Stimulated activated CD8-positive, alpha-beta memory T cell treated with anti-CD3 and anti-CD28 coated beads, Interleukin-2, amount 100 ng/mL, for 1 hour (primary cell): ENCODE measurements at places on chromosomes 5 and 9.

DNA sequence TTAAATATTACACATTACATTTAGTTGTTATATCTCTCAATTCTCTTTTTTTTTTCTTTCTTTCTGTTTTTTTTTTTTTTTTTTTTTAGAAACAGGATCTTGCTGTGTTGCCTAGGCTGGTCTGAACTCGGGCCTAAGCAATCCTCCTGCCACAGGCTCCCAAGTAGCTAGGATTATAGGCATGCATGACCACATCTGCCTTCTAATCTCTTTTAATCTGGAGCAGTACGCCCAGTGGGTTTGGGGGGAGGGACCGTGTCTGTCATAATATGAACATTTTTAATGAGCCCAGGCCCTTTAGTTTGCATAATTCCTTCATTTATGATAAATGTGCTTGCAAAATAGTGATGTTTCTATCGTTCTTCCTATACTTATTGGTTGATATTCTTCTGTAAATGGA, 10.3 kb downstream of the RHOBTB3 start:
- DNase-seq, result no peak

DNA sequence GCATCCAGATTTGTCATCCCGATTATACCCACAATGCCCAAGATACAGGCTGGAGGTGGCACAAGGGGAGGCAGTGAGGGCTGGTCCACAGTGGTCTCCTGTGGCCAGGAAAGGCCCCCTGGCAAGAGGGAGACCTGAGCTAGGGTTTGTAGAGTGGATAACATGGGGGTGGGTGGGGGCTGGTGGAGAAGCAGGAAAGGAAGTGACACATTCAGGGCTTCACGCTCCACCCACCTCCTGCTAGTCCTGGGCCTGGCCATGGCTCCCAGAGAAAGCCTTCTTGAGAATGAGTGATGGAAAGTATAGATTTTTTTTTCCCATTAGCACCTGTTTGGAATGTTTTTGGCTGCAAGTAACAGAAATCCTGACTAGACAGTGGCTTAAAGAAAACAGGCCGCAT, 81.3 kb downstream of the ANKRD33B start:
- DNase-seq, result no peak

GRCh38 chr5:66743344-66743743, 147.2 kb downstream of the MAST4 start:
- DNase-seq, result no peak

GRCh38 chr5:78004559-78004958, 228.4 kb upstream of the TBCA start:
- no peak for DNase-seq

DNA sequence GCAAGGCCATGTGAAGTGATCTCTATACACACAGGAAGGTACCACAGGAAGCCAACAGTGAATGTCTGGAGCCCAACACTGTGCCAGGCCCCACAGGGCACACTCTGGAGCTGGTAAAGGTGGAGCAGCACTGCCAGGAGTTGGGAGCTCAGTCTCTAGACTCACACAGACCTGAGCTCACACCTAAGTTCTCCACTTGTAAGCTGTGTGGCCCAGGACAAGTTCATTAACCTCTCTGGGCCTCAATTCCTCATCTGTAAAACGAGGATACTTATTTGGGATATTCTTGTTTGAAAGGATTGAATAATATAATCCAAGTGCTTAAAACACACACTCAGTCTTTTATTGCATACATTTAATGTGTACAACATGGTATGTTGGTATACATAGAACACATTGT, 60.6 kb upstream of the IQGAP2 start:
- no peak for DNase-seq

DNA sequence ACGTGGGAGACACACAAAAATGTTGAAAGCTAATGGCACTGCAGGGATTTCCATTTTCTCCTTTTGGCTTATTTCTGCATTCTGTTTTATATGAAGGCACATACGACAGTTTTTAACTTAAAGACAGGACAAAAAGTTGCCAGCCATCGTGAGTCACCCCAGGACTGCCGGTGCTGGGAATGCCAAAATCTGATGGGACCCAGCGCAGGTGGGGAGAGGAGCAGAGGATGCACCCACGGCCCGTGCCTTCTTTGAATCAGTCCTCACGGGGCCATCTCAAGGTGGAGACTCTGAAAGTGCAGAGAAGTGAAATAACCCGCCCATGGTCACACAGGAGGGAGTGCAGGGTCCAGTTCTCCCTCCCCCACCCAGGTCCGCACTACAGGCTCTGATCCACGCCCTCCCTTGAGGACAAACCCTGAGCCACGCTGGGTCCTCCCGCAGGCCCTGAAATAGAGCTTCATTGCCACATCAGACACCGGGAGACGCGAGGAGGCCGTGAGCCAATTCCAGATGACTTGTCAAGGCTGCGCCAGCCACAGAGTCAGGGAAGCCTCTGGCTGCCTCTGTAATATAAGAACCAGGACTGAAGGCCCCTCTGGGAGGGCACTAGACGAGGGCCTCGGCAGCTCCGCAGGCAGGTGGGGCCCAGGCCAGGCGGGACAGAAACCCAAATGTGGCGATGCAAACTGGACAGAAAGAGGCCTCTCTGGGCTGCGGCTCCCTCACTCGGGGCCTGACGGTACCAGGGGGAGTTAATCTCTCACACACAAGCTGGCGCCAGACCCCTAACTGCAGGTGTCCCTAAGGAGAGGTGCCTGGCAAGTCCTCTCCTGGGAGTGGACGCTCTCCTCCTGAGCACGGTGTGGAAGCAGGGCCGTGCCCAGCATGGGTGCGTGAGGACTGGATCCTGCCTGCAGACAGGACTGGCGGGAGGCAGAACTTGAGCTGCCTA, 22.9 kb downstream of the ADAMTS2 start:
- DNase-seq, result no peak

GRCh38 chr5:156909180-156909579, 53.8 kb downstream of the TIMD4 start:
- no peak for DNase-seq

DNA sequence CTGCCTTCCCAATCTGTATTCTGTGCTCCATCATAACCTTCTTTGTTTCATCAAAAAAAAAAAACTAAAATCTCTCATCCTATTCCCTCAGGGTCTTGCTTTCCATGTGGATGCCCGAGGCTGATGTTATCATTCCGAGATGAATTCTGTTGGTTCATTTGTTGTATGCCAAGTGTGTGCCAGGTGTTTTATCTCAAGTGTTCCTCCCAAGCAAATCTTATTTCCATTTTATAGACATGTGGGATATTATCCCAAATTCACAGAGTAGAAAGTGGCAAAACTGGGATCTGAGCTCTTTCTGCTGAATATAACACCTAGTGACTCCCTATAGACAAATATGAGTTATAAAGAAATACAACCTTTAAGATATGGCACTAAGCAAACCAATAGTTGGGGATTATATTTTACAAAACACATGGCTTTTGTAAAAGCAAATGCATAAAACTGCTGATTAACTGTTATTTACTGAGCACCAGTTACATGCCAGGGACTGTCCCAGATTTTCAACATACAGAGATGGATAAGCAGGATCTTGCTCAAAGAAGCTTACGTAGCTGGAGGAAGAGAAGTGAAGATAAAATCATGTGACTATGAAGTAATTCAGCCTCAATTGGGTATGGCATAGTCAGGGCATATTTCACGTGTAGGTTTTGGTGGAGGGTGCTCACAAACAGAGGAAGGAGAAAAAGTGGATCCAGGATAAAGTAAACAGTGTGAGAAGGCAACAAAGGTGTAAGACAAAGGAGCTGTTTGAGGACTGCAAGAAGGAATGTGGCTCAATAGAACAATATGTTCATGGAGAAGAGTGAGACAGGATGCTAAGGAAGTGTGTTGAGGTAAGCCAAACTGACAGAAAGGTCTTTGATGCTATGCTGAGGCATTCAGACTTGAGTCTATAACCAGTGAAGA, 143.3 kb upstream of the ADAMTSL1 start:
- no peak for DNase-seq

GRCh38 chr9:113682297-113682771, 193.8 kb upstream of the ZNF618 start:
- no peak for DNase-seq

- no peak for DNase-seq
Measured at GRCh38 chr9:114093031-114093471, 6.0 kb downstream of the KIF12 start.

DNA sequence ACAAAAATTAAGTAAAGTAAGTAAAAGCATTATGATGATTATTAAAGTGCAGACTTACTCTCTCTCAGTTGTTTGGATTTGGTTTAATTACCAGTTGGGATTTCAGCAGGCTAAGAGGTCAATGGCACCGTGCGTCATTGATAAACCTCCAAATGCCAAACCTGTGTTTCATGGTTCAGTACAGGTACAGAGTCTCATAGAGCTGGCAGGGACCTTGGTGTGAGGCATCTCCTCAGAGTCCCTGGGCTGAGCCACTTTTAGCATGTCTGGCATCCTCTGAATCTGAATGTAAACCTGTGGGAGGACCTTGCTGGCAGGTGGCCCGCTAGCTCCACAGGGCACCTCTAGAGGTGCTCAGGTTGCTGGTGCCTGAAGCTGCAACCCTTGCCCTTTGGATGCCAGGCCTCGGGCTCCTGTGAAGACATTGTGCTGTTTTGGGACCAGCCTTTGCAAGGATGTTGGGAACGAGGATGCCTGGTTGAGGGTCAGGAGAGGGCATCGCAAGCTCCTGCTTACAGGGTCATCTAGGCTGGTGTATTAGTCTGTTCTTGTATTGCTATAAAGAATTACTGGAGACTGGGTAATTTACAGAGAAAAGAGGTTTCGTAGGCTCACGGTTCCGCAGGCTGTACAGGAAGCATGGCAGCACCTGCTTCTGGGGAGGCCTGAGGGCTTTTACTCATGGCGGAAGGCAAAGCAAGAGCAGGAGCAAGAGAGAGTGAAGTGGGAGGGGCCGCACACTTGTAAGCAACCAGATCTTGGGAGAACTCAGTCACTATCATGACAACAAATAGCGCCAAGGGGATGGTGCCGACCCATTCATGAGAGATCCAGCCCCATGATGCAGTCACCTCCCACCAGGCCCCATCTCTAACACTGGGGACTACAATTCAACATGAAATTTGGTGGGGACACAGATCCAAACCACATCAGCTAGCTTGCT, 14.9 kb upstream of the STC2 start:
- no peak for DNase-seq

DNA sequence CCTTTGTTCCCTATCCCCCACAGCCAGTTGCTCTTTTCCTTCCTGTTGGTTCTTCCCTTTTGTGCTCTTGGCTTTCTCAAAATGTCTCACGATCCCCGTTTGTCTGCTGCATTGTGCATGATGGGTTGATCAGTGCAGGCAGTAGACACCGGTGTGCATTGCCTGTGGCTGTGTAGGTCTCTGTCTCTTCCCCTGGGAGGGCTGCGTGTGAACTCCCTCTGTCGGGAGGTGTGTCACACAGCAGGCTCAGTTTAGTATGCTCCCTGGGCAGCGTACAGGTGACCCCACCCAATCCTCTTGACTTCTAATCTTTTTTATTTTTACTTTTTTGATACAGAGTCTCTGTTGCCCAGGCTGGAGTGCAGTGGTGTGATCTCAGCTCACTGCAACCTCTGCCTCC, 265.3 kb downstream of the FSTL4 start:
- no peak for DNase-seq

GRCh38 chr5:153400931-153401330, 89.5 kb upstream of the GRIA1 start:
- DNase-seq, result no peak

GRCh38 chr9:123798195-123798594, 131.7 kb downstream of the DENND1A start:
- DNase-seq, result no peak

- no peak for DNase-seq
Measured at GRCh38 chr9:8871396-8871795, 1071.8 kb upstream of the DMAC1 start.

DNA sequence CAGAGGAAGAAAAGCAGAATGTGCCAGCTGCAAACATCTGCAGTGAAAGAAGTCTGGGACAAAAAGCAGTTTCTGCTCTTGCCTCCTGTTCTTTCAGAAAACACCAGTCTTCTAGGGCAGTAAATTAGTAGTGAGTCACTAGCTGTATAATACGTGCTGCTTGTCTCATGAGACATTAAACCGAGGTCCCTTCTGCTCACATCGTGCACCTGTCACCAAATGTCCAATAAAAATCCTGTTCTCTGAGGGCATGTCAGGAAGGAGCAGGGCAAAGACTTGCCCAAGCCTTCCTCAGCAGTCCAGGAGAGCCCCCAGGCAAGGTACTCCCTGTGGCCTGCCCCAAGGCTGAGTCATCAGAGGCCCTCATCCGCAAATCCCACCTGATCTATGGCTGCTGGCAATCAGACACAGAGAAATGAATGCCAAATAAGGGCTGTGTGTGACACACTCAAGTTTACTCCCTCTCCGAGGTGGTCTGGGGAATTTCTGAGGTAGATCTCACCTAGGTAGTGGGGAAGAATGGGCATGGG, 255.3 kb upstream of the SMARCA2 start:
- no peak for DNase-seq

DNA sequence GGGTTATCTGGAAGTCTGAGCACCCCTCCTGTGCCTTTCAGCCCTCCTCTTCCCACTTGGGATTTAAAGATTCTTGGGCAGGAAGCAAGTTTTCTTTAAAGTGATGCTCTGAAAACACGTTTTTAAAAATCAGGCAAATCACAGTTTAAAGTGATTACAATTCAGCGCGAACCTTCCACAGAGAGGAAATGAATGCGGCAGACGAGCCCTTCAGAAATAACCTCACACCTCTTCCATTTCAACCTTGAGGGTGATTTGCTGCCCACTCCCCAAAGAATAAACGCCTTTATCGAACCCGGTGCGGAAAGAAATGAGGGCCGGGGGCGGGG, 2.3 kb upstream of the EFNA5 start:
- no peak for DNase-seq

- no peak for DNase-seq
Measured at GRCh38 chr5:133731951-133732350, 119.6 kb upstream of the FSTL4 start.

GRCh38 chr9:109939698-109940342, 159.8 kb downstream of the PALM2AKAP2 start:
- no peak for DNase-seq

- DNase-seq, result no peak
Measured at GRCh38 chr9:133252301-133253020, 22.5 kb downstream of the ABO start.

- no peak for DNase-seq
Measured at GRCh38 chr5:10747678-10748622, 13.1 kb downstream of the DAP start.

DNA sequence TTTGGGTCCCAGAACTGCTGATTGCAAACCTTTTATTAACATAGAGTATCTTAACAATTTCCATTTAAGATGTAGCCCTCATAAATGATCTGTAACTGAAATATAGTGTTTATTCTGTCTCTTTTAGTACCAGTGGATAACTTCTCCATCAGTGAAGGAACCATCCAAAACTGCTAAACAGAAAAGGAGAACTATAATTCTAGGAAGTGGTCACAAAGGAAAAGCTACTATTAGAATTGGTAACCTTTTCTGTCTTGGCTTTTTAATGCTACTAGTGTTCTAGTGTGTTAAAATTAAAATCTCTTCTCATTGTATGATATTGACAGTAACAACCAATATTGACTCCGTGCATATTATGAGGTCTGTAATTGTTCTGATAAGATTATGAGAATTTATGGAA, 12.8 kb downstream of the CEP78 start:
- no peak for DNase-seq

GRCh38 chr5:128491291-128491690, 46.8 kb downstream of the FBN2 start:
- DNase-seq, result no peak

- no peak for DNase-seq
Measured at GRCh38 chr5:137201876-137202275, 297.2 kb downstream of the SPOCK1 start.
